CD8-positive, alpha-beta T cell (primary cell): ENCODE measurements at places on chromosomes 13 and 19.

- DNase-seq, result no peak
Measured at GRCh38 chr13:113634279-113635047, 23.5 kb downstream of the ATP4B start.

DNA sequence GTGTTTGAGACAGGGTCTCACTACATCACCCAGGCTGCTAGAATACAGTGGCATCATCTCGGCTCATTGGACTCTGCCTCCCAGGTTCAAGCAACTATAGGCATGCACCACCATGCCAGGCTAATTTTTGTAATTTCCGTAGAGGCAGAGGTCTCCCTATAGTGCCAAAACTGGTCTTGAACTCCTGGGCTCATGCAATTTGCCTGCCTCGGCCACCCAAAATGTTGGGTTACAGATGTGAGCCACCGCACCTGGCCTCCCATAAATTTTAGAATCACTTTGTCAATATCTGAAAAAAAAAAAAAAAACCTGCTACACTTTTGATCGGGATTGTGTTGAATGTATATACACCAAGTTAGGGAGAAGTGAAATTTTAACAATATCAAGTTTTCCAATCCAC, 11.9 kb upstream of the PLEKHF1 start:
- DNase-seq, result no peak

DNA sequence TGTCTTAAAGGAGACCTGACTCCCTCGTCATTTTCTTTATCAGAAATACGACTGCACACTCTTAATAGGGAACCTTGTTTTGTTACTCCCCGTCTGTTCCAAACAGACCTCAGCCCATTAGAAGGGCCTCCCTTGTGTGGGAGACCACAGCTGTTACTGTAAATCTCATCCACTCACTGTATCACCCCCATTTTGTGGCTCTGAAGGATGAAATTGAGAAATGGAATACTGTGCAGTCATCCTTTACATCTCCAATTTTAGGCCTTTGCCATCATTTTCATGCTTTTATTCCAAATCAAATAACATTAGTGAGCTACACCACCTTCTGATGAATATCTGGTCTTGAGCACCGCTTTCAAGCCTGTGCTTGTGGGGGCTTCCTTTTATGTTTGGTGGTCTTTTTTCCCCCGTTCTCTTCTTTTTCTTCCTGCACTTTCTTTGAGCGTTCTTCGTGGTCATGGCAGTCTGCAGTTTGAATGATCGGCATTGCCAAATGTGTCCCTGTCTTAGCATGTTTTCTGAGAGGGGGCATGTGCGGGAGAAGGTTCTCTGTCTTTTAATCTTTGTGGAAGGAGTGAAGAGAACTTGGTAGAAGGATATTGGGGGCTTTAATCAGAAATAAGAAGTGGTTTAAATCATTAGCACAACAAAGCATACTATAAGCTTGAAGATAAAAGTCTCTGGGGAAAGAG, 65.8 kb downstream of the GGACT start:
- DNase-seq, result no peak

DNA sequence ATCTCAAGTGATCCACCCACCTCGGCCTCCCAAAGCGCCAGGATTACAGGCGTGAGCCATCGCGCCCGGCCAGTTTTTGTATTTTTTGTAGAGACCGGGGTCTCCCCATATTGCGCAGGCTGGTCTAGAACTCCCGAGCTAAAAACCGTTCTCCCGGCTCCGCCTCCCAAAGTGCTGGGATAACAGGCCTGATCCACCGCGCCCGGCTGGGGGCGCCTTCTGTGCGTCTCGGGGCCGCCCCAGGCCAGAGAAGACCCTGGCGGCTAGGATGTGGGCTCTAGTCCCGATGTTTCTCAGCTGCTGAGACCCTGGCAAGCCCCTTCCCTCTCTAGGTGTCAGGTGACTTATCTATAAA, 3.6 kb downstream of the ARHGAP45 start:
- DNase-seq, result no peak

GRCh38 chr13:101996954-101997353, 404.9 kb downstream of the FGF14 start:
- no peak for DNase-seq

DNA sequence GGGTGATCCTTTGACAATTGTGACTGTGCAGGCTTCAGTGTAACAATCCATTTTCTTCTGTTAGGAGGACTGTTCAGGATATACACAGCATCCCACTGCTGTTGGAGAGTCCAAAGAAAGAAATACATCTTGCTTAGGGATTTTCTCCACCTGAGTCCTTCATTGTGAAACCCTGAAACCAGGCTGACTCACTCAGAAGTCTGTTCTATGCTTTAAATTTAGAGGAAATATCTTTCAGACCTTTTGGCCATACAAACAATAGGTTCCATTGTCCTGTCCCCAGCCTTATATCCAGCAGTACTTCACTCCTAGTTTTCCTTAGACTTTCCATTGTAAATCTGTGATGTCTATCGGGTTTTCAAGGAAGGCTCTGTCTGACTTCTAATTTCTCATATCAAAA, 379.1 kb downstream of the SUCLA2 start:
- no peak for DNase-seq

DNA sequence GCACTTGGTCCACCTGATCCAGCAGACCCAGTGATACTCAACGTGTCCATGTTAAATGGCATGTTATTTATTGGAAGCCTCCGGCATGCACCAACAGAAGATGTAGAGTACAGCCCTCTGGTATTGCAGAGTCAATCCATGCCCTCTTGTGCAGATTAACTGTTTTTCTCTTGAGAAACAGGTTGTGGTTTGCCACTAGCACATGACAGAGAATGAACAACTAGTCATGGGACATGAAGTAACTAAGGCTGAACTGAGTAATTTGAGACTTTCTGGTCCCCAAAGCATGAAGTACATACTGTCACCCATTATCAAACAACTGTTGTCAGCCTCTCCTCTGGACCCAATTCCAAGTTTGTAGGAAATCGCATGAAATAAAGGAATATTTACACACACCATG, 3.2 kb downstream of the ZNF562 start:
- no peak for DNase-seq

- no peak for DNase-seq
Measured at GRCh38 chr13:51329606-51330005, 9.9 kb upstream of the SERPINE3 start.

DNA sequence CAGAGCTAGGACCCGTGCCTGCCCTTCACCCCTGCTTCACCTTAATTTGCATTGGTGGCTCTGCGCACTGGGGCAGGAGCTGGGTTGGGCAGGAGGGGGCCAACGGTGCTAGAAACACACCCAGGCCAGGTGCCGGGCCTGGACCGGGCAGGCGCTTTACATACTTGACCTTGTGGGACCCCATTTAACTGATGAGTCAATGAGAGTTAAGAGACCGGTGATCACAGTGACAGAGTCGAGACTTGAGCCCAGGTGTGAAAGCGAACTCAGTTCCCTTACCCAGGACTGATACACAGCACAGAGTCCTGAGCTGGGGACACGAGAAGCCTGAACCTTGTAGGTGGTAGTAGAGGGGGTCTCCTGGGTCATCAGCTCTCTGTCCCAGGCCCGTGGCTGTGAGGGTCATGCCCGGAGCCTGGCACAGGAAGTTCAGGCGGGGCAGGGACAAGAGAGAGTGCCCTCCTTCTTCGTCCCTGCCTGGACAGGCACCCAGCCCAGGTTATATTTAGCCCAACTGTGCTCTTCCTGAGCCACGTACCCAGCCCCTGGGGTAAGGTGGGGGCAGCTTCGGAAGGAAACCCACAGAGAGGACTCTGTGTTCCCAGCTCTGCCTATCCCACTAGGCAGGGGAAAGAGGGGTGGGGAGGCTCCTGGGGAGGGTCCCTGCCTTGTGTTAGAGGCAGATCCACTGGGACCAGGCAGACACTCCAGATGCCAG, 1.9 kb downstream of the PRX start:
- no peak for DNase-seq

- DNase-seq, result no peak
Measured at GRCh38 chr13:25116044-25116443, 20.1 kb downstream of the PABPC3 start.

DNA sequence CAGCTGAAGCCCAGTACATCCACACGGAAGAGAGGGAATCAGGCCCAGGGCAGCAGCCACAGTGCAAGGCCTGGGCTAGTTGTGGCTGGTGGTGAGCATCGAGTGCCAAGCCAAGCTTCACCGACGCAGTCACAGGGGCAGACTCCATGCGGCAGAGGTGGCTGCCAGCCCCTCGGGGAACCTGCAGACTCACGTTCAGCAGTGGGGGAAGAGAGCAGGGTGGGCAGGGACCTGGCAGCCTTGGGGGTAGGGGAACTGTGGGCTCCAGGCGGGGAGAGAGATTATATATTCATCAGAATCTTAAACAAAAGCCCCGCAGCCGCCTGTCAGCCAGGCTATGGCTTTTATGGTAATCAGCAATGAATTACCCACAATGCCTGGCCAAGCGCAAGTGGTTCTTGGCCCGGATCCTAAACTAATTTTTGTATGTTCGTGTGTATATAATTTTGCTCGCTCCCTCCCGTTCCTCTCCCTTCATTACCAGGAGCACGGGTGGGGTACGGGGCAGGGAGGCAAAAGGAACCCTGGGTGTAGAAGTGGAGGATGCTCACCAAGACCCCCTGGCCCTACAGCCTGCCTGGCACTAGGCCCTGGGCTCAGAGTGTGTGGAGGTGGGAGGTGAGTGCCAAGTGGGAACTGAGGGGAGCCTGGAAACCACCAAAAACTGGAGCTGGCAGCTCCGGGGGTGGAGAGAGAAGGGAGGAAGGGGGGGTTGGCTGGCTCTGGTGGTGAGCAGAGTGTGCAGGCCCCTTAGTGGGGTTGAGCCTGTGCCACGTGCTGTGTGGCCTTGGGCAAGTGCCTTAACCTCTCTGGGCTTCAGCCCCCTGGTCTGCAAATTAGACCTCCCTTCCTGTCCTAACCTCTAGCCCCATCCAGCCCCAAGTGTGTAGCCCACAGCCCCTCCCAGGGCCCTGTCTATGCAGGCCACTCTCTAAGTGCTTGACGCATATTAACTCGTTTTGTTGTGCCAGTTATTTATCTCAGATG, 31.9 kb downstream of the PTPRS start:
- no peak for DNase-seq

GRCh38 chr19:31018936-31019335, 330.3 kb downstream of the TSHZ3 start:
- no peak for DNase-seq

GRCh38 chr19:3115411-3115810, 20.4 kb upstream of the GNA15 start:
- DNase-seq, result no peak

- no peak for DNase-seq
Measured at GRCh38 chr13:102191951-102192502, 209.8 kb downstream of the FGF14 start.

- peak; percentile 4 for DNase-seq
Measured at GRCh38 chr13:105202354-105202753, 1333.1 kb downstream of the EFNB2 start.

DNA sequence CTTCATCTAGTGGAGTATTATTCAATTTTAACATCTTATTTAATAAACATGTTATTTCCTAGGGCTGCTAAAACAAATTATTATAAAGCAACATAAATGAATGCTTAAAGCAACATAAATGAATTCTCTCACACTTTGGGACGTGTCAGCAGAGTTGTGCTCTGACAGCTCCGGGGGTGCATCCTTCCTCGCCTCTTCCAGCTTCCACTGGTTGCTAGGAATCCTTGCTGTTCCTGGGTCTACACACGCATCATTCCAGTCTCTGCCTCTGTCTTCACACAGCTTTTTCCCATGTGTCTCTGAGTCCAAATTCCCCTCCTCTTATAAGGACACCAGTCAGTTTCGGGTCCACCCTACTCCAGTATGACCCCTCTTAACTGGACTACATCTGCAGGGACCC, 21.6 kb upstream of the SPATA13 start:
- DNase-seq, result no peak

- DNase-seq, result no peak
Measured at GRCh38 chr13:36476661-36477060, 44.4 kb downstream of the CCNA1 start.

DNA sequence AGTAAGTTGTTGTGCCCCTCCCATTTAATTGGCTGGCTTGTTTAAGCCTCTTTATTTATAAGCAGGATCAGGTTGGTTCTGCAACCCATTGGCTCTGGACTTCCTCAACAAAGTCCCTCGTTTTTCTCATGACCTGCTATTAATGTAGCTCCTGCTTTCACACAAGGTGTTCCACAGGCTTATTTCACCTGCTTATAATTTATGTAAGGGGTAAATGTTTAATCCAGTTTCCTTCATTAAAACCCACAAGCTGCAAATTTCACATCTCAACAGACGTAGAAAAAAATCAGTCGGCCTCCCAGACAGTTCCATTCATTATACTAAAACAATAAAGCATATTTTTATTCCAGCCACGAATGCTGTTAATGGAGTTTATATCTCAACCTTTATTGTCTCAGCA, 86.1 kb downstream of the TBC1D4 start:
- DNase-seq, result no peak

- DNase-seq, result no peak
Measured at GRCh38 chr19:1134431-1134830, 30.6 kb downstream of the GPX4 start.

DNA sequence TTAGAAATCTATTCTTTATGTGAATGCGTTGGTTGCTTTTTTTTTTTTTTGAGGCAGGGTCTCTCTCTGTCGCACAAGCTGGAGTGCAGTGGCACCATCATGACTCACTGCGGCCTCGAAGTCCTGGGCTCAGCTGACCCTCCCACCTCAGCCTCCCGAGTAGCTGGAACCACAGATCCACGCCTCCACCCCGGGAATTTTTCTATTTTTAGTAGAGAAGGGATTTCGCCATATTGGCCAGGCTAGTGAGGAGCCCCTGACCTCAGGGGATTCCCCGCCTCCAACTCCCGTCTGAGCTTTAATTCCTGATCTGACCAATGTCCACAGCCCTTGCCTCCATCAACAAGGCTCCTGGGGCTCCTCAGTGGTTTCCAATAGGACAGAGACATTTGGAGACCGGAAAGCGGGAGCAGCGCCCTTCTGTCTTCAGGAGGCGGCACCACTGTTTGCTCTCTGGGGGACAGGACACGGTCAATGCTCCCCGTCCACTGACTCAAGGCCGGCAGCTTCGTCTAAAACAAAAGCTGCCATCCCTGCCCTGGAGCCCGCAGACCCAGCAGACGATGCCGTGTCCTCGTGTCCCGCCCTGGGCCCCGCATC, 503 bp downstream of the TUBA3C start:
- DNase-seq, result no peak

- DNase-seq, result no peak
Measured at GRCh38 chr19:21221693-21222092, 79.9 kb downstream of the ZNF431 start.

GRCh38 chr13:52165411-52165810, 6.0 kb upstream of the NEK3 start:
- DNase-seq, result no peak

- DNase-seq, result no peak
Measured at GRCh38 chr13:45352031-45352430, 11.0 kb upstream of the TPT1 start.
